ENCODE measurements at places on chromosomes 3 and 15.

DNA sequence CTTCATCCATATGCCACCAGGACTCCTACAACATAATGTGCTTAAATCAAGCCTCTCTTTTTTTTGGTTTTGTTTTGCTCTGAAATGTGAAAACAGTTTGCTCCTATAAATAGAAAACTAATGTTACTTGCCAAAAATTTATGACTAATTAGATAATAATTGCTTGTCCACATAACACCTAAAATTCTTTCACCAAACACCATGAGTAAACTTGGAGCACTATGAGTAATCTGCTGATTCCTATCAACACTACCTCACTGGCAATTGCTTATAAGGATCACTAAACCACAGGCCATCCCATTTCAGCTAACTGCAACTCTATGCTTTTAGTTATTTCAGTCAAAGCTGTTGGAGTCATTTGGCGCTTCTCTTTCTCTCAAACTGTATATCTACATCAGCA is 252.7 kb downstream of the EPHA3 start:
- peak; percentile 91 for DNase-seq

- DNase-seq = no peak
Measured at GRCh38 chr3:126549861-126550487, 8.8 kb downstream of the C3orf22 start.

DNA sequence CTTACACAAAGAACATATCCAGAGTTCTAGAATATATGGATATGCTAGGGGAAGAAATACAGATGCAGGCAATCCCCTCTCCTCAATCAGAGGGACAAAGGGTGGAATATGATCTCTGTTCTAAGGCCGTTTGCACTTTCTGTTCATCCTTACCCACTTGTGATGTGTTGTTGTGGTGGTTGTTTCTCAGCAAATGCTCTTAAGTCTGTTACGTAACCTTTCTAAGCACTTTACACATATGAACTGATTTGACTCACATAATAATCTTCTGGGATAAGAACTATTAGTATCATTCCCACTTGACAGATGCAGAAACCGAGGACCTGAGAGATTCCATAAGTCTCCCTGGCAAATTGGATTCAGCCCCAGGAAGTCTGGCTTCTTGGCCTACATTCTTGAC is 40.5 kb downstream of the NGRN start:
- no peak for DNase-seq

GRCh38 chr3:133742351-133743091 is 3.7 kb upstream of the TF start:
- peak; percentile 11 for DNase-seq

DNA sequence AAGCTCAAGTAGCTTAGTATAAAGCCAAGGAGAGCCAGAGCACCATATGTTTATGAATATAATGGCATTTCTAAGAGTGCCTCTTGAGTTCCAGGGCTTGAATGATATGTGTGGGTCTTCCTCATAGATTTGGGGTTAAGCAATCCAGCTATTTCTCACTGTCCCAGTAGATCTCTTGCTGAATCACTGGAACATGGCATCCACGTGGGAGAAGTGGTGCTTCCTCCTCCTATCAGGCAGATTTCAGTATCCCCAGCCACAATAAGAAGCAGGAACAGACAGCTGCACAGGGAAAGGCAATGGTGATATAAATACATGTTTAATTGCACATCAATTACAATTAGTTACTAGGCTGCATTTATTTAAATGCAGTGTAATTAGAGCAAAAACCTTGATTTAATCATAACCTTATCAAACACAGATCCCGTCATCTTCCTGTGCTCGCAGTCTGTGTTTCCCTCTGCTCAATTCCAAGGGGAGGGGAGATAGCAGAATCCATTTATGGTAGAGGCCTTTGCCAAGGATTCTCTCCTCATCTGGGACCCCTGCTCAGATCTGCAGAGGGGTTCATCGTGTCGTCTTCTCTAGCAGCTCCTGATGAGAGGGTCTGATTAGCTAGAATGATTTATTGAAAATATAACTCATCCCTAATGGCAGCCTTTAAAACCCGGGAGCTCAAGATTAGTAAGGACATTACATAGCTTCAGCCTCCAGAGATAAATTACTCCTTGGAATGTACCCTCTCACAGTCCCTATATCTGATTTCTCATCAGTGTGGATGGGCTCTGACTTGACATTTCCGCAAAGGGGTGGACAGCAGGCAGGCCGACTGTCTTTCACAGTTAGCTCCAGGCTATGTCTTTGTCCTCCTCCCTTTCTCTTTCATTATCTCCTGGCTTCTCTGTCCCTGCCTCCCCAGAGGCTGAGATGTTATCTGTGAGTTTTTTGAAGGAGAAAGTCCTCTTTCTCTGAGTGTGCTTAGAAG is 775.9 kb downstream of the AGBL1 start:
- DNase-seq = peak; percentile 28

- no peak for DNase-seq
Measured at GRCh38 chr3:148450819-148451218, 246.9 kb upstream of the AGTR1 start.

DNA sequence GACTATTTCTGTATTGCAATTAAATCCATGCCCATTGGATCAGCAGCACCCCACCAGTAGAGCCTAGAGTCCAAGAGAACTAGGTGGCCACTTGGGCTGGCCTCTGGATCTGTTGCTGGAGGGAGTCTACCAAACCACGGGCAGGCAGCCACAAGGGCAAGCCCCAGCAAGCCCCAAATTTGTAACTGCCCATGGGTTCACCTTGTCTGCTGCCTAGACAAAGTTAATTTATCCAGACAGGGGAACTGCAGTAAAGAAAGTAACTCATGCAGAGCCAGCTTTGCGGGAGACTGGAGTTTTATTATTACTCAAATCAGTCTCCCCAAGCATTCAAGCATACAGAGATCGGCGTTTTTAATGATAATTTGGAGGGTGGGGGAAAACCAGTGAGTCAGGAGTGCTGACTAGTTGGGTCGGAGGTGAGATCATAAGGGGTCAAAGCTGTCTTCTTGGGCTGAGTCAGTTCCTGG is 74.0 kb upstream of the TERB2 start:
- no peak for DNase-seq

GRCh38 chr3:192207651-192208050 is 519.7 kb downstream of the FGF12 start:
- no peak for DNase-seq

GRCh38 chr3:12420393-12420792 is 63.9 kb upstream of the TSEN2 start:
- peak; percentile 46 for DNase-seq

DNA sequence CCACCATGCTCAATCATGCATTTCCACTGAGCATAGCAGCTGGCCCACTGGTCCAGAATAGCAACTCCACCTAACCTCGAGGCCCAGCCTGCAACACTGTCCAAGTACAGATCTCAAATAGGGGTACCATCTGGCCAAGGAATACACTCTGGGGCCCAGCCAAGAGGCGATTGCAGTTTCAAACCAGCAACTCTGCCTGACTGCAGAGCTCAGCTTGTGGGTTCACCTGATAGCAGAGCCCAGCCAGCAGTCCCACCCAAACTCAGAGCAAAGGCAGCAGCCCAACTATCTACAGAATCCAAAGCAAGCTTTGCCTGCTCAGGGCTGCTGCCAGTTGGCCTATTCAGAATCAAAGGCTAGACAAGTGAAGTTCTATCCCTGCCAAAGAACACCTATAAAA is 30.5 kb downstream of the POLQ start:
- no peak for DNase-seq

DNA sequence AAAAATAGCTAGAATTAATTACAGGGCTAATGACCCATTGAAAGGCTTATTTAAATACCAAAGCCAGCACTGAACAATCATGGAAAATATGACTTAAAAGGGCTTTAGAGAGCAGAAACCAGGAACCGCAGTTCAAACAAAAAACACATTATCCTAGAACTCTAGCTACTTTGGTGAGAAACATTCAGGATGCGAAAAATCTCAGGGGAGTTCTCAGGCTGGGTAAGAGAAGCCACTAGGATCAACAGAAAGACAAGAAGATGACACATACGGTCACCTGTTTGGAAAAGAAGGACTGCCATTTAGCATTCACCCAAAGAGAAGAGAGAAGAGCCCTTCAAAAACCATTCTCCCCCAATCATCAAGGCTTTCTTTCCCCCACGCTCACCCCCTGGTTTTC is 75.6 kb upstream of the ICE2 start:
- DNase-seq = no peak

DNA sequence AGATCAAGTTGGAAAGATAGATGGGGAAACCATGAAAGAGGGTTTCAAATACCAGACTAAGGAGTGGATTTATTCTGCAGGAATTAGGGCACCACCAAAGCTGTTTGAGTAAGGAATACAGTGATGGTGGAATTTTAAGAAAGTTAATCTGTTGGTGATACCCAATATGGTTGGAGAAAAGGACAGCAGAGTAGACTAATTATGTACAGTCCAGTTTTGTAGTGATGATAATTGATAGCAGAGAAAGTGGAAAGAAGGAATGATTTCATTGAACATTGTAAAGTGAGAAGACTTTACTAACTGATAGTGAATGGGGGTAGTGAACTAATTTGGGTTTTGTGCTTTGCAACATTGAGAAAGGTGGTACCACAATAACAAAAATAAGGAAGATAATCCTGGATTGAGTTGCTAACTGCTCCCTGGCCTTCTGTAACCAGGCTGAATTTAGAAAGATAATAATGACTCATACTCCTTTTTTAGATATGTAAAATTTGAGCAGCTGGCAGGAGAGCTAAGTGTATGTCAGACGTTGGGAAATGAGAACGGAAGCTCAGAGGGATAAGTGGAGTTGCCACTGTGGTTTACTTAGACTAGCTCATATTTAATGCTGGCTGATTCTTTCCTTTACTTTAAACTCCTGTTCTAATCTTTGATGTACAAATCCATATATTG is 16.9 kb downstream of the TCAIM start:
- DNase-seq = peak; percentile 77

DNA sequence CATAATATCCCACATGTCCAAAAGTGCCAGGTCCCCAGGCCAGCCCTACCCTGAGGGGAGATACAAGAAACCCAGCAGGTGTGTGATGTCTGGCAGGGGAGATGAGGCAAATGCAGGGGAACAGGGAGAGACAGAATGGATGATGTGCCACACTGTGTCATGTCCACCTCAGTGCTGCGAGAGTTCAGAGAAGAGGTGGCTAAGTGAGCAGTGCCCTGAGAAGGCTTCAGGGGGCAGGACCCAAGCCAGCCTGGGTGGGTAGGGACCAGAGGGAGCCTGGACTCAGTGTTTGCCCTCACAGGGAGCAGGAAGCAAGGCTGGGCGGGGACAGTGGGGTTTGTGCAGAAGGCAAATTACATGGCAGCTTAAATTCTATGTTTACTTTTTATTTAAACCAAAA is 61.2 kb downstream of the KLHL6 start:
- no peak for DNase-seq

GRCh38 chr3:94612631-94613030 is 549.8 kb downstream of the NSUN3 start:
- no peak for DNase-seq

GRCh38 chr15:85313339-85313738 is 67.1 kb upstream of the AKAP13 start:
- peak; percentile 34 for DNase-seq

GRCh38 chr3:191873736-191874135 is 412.8 kb downstream of the PYDC2 start:
- DNase-seq = no peak

- no peak for DNase-seq
Measured at GRCh38 chr3:194064380-194065332, 71.3 kb upstream of the HES1 start.

GRCh38 chr3:50157827-50158529 is 2.9 kb downstream of the SEMA3F start:
- DNase-seq = peak; percentile 61

DNA sequence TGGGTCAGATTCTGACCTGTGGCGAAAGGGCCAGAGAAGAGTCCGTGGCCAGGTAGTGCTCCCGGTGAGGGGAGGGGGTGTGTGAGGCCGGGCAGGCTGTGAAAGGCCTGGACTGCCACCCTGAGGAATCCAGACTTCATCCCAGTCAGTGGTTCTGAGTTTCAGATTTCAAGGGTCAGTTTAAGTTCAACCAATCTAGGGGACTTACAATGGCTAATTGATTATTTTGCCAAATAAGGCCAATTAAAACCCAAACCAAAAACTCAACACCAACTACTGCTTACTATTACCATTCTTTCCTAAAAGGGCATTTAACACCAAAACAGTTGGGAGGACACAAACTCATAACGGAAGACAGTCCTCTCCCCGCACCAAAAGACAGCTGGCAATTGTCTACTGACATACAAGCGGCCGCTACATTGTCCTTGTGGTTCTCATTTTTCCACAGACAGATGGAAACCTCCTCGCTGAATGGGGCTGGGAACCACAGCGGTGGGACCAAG is 30.5 kb downstream of the TMEM44 start:
- no peak for DNase-seq

- no peak for DNase-seq
Measured at GRCh38 chr3:127018306-127018828, 35.5 kb downstream of the PLXNA1 start.

DNA sequence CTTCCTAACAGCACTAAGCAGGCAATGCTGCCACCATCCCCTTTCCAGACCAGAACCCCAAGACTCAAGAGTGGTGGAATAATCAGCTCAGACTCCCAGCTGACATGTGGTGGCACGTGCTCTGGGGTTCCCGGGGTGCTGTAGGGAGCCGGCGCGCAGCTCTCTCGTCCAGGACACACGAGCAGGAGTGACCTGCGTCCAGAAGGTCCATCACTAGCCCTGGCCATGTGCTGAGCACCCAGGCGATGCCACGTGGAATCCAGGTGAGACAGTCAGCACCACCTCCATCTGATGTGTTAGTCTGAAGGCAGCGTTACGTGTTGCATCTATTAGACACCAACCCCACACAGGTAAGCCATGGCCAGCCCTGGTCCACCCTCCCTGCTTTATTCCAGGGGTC is 78.2 kb downstream of the VGLL4 start:
- DNase-seq = no peak
